Upper lobe of right lung (tissue), 1 donor: ENCODE measurements at places on chromosomes 7 and 10. TPM values are rescaled to one million over a fixed set of nuclear protein-coding genes. Genes with fewer than 3 reads are reported as not detected.
A peak's percentile ranks its signal among the peaks of the same experiment; 100 is the strongest.

- H3K4me1 ChIP-seq = no peaks in the 10 kb centered on the region
- H3K27me3 ChIP-seq = no peaks in the 10 kb centered on the region
- no peak overlapping the region for H3K4me3 ChIP-seq
- no peak overlapping the region for H3K27ac ChIP-seq
- peak; percentile 57 for DNase-seq
Measured at GRCh38 chr7:150397346-150398107, 18.4 kb downstream of the ZNF775 start.

GRCh38 chr10:101816913-101817336, 1.3 kb downstream of the OGA start:
- H3K36me3 ChIP-seq = peaks cover 16% of the 10 kb centered on the region
- no peak for DNase-seq
- H3K27me3 ChIP-seq = no peaks in the 10 kb centered on the region
- H3K4me1 ChIP-seq = peaks cover 36% of the 10 kb centered on the region
- H3K27ac ChIP-seq = peak overlapping the region; percentile 97
- H3K4me3 ChIP-seq = peak overlapping the region; percentile 100

DNA sequence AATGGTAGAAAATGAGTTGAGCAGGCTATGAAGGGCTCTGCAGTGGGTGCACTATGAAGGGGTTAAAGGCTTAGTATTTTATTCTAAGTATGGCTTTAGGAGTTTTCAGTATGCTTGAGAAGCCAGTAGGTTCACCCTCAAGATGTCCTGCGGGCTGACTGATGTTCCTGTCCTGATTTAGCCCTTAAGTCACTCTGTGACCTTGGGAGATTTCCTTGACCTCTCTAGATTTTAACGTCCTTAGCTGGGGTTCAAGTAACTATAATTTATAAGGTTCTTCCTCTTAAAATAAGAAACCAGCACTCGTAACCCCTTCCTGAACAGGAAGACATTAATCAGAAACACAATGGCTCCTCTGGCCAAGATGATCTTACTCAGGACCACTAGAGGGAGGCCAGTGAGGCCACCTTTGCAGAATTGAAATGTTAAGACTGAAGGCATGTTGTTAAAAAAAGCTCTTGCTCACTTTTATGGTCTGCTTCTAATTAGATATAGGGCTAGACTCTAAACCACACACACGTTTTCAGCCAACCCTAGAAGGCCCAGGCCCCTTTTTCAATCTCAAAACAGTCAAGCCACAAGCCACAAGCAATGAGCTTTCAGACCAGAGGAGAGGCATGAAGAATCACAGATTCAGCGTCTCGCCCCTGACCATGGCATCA, 41.9 kb downstream of the CDK1 start:
- DNase-seq = no peak
- H3K27me3 ChIP-seq = no peaks in the 10 kb centered on the region

GRCh38 chr7:41323806-41324205, 379.1 kb downstream of the INHBA start:
- no peaks in the 10 kb centered on the region for H3K4me1 ChIP-seq
- H3K27ac ChIP-seq = no peak overlapping the region
- no peaks in the 10 kb centered on the region for H3K27me3 ChIP-seq
- DNase-seq = no peak
- H3K36me3 ChIP-seq = no peaks in the 10 kb centered on the region

DNA sequence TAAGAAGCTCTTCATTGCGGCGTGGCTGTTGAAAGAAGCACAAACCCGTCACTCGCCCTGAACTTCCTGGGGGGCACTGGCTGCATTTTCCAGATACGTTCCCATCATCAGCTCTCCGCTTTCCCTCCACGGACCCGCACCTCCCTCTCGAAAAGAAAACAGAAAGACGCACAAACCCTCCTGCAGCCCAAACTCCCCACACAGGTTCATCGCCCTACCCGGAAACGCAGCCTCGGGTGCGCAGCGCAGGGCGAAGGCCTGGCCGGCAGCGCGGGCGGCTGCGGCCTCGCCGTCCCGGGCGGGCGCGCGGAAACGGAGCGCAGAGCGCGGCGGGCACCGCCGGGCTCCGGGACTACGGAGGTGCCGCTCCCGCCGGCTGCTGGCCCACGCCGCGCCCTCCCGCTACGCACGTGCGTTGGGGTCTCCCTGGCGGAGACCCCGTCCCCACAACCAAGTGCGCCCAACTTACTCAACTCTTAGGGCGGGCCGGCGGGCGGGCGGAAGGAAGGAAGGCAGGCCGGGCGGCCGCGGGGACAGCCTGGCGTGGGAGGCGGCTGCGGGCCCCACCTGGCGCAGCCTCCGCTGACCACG, 822 bp downstream of the ZNF800 start:
- H3K36me3 ChIP-seq = peaks cover 38% of the 10 kb centered on the region
- H3K4me1 ChIP-seq = peaks cover 25% of the 10 kb centered on the region
- H3K4me3 ChIP-seq = peak overlapping the region; percentile 99
- H3K27me3 ChIP-seq = no peaks in the 10 kb centered on the region
- H3K27ac ChIP-seq = peak overlapping the region; percentile 98

DNA sequence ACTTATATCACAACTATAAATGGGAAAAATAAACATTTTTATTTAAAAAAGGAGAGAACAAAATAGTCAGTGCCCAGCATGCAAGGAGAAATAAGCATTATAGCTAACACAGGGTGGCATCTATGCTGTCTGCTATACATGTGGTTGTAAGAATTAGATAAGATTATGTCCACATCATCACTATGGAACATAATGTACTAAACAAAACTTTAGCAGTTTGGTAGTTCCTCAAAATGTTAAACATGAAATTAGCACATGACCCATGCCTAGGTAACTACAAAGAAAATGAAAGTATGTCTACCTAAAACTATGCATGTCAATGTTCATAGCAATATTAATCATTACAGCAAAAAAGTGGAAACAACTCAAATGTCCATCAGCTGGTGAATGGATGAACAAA, 28.7 kb upstream of the RUFY2 start:
- no peak for DNase-seq
- H3K36me3 ChIP-seq = no peaks in the 10 kb centered on the region
- H3K4me3 ChIP-seq = no peak overlapping the region
- no peak overlapping the region for H3K27ac ChIP-seq
- H3K27me3 ChIP-seq = no peaks in the 10 kb centered on the region

GRCh38 chr7:149821191-149822148, 16.7 kb upstream of the ZNF862 start:
- H3K36me3 ChIP-seq = no peaks in the 10 kb centered on the region
- H3K4me3 ChIP-seq = no peak overlapping the region
- peak; percentile 55 for DNase-seq
- H3K27me3 ChIP-seq = no peaks in the 10 kb centered on the region

- no peak for DNase-seq
- peaks cover 49% of the 10 kb centered on the region for H3K4me1 ChIP-seq
- no peak overlapping the region for H3K4me3 ChIP-seq
- no peaks in the 10 kb centered on the region for H3K36me3 ChIP-seq
- no peak overlapping the region for H3K27ac ChIP-seq
Measured at GRCh38 chr10:22686347-22686746, 28.0 kb downstream of the PIP4K2A start.

DNA sequence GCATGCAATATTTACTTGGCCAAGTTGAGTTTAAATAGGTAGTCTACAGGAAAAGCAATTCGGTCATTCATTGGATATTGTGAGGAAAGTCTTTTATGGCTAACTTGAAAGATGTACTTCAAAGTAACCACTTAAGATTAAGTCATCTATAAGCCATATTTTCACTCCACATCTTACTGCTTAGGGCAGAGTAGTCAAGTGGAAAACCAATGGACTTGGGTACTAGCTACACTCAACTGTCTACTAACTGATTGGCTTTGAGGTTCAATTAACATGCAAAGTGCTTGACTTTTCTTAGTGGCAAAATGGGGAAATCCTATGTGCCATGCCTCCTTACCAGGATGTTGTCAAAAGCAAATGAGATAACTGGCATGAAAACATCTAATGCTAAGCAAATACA, 51.0 kb downstream of the CAV1 start:
- no peak for DNase-seq
- H3K36me3 ChIP-seq = no peaks in the 10 kb centered on the region
- peaks cover 16% of the 10 kb centered on the region for H3K4me1 ChIP-seq
- H3K27me3 ChIP-seq = no peaks in the 10 kb centered on the region
- no peak overlapping the region for H3K4me3 ChIP-seq

GRCh38 chr7:121519548-121520521, 123.7 kb upstream of the FAM3C start:
- no peak overlapping the region for H3K27ac ChIP-seq
- H3K4me1 ChIP-seq = no peaks in the 10 kb centered on the region
- no peaks in the 10 kb centered on the region for H3K36me3 ChIP-seq
- no peaks in the 10 kb centered on the region for H3K27me3 ChIP-seq
- no peak for DNase-seq

GRCh38 chr10:27504808-27505460, 830 bp downstream of the RAB18 start:
- peaks cover 21% of the 10 kb centered on the region for H3K4me1 ChIP-seq
- H3K27me3 ChIP-seq = no peaks in the 10 kb centered on the region
- peak overlapping the region; percentile 90 for H3K4me3 ChIP-seq

DNA sequence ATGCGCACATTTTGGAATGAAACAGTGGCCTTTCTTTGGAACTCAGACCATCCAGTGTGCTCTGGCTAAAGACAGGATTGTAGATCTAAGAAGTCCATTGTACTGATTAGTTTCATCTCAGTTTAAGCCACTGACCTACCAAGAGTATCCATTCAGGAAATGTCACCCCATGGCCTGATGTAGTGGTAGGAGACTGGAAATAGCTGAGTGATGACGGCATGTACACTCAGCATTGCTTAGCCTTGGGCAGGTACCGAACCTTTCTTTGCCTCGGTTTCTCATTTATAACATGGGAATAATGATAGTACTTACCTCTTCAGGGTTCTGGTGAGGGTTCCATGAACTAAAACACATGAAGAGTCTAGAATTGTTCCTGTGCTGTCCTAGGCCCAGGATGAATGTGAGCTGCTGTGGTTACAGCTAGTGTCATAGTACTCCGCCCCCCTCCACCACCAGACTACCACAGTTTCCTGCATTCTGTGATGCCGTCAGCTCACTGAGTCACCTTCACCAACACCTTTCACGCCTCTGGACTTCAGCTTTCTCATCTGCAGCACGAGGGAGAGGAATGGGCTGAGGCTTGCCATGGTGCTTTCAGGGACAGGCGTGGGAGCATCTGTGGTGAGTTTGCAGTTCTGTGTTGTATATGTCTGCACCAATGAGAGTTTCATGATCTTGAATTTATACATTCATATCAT, 484.0 kb upstream of the GALNT17 start:
- no peak overlapping the region for H3K4me3 ChIP-seq
- no peak overlapping the region for H3K27ac ChIP-seq
- DNase-seq = no peak

DNA sequence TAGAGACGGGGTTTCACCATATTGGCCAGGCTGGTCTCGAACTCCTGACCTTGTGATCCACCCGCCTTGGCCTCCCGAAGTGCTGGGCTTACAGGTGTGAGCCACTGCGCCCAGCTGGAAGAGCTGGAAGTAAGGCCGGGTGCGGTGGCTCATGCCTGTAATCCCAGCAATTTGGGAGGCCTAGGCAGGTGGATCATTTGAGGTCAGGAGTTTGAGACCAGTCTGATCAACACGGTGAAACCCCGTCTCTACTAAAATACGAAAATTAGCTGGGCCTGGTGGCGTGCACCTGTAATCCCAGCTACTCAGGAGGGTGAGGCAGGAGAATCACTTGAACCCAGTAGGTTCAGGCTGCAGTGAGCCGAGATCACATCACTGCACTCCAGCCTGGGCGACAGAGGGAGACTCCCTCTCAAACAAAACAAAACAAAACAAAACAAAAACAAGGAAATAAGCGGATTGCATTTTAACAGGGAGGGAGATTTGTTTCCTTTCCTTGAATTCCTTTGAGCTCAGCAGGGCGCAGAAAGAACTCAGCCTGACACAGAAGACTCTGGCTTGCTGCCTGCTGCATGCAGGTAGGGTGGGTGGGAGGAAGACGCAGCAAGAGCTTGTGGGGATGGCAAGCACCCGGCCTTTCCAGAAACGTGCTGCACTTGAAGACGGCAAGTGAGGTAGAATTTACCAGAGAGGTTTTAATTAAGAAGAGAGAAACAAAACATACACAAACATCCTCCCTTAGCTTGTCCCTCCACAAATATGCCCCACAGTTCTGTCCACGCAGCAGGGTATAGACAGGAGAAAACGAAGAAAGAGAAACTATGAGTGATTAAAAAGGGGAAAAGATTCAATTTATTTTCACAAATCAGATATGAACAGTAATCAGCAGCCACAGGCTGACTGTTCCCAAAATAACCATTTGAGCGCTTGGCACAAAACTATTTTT, 148.0 kb downstream of the RNF216 start:
- no peaks in the 10 kb centered on the region for H3K27me3 ChIP-seq
- no peak overlapping the region for H3K4me3 ChIP-seq
- H3K36me3 ChIP-seq = peaks cover 23% of the 10 kb centered on the region
- DNase-seq = peak; percentile 25

- H3K4me1 ChIP-seq = no peaks in the 10 kb centered on the region
- H3K36me3 ChIP-seq = no peaks in the 10 kb centered on the region
- H3K4me3 ChIP-seq = no peak overlapping the region
- no peak for DNase-seq
- no peak overlapping the region for H3K27ac ChIP-seq
Measured at GRCh38 chr10:118564652-118565051, 30.8 kb downstream of the PRLHR start.

DNA sequence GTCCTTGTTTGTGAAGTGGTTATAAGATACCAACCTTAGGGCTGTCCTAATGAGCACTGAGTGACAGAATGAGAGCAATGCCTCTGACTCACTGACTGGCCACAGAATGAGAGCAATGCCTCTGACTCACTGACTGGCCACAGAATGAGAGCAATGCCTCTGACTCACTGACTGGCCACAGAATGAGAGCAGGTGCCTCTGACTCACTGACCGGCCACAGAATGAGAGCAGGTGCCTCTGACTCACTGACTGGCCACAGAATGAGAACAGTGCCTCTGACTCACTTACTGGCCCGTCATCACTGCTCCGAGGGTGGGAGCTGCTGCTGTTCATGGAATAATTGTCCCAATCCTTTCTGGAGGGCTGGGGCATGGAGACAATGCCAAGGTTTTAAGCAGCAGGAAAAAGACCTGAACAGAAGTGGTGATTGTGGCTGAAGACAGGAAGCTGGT, 265.2 kb upstream of the PPP2R2D start:
- H3K27me3 ChIP-seq = no peaks in the 10 kb centered on the region
- no peaks in the 10 kb centered on the region for H3K36me3 ChIP-seq
- no peaks in the 10 kb centered on the region for H3K4me1 ChIP-seq

DNA sequence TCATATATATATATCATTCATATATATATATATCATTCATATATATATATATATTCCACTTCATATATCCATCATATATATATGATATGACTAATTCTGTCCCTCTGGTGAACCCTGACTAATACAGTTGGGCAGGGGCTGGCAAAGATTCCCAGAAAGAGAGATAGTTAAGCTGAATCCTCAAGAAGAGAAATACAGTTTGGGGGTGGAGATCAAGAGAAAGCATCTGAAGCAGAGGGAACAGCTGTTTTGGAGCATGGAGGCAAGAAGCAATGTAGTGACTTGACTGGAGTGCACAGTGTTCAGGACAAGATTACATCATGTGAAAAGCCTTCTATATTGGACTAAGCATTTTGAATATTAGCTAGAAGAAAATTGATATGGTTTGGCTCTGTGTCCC, 540.7 kb downstream of the MAGI2 start:
- H3K36me3 ChIP-seq = no peaks in the 10 kb centered on the region
- no peak overlapping the region for H3K27ac ChIP-seq
- no peak for DNase-seq
- no peaks in the 10 kb centered on the region for H3K4me1 ChIP-seq
- no peaks in the 10 kb centered on the region for H3K27me3 ChIP-seq
- no peak overlapping the region for H3K4me3 ChIP-seq

CEP55 gene
- 0.35 TPM for total RNA-seq

TRPV5 gene
- not detected for total RNA-seq

SPDYE11 gene
- not detected for total RNA-seq

SOSTDC1 gene
- total RNA-seq = 3.7 TPM

HECW1 gene
- 1.6 TPM for total RNA-seq

CPA4 gene
- not detected for total RNA-seq
